ENCODE measurements at places on chromosomes 13 and 19.

GRCh38 chr13:75946536-75947284, 310.6 kb downstream of the LMO7 start:
- no peak for DNase-seq

DNA sequence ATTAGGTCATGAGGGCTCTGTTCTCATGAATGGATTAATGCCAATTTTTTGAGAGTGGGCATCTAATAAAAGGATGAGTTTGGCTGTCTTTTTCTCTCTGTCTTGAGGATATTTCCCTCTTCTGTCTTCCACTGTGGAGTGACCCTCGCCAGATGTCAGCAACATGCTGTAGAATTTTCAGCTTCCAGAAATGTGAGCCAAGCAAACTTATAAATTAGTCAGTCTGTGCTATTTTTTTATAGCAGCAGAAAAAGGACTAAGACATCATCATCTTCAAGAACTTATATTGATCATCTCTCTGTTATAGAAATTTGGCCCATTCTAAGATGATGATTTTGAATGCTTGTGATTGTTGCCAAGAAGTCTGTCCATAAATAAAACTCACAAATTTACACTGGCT, 431.4 kb downstream of the FGF9 start:
- DNase-seq: no peak

DNA sequence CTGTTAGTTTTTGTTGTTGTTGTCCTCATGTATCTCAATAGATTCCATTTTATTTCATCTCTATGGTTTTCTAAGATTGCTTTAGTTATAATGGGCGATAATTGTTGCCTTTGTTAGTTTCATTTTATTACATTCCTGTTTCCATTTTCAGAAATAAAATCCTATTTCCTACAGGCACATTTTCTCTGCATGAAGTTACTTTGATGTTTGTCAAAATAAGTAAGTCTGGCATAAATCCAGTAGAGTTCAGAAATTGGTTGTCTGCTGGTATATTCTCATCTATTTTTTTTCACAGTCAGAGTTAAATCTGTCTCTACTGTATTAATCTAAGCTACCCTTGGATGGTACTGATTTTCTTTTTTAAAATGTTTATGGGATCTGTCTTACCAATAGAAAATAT, 204.1 kb downstream of the MYO16 start:
- DNase-seq: no peak

DNA sequence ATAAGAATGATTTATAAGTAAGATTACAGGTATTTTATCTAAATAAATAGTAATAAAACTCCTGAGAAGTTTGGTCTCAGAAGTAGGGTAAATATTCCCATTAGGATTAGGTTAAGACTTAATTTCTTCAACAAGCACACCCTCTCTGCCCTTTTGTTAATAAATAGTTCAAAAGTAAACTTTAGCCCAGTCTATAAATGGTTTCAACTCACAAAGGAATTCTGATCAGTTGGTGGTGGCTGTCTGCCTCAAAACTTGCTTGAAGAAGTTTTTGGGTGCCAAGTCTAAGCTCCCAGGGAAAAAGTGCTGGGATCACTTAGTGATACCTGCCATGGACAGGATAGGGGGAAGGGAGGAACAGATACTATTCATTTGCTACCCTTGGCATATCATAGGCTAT, 22.9 kb downstream of the MBNL2 start:
- DNase-seq: no peak

- no peak for DNase-seq
Measured at GRCh38 chr19:35039881-35040825, 1.4 kb upstream of the HPN start.

DNA sequence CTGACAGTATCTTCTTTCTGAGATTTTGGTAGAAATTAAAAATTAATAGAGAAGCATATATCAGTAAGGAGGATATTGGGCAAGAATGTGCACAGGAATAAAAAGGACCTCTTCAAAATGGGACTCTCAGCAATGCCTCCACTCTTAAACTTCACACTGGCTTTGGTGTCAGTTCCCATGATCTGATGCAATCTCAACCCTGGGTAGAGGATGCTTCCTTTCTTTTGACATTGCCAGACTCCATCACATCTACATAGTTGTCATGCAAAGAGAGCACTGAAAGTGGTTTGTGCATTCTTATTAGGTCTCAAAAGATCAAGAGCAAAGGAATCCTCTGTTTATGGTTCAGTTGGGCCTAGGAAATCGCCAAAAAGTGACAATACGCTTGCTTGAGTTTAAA, 26.3 kb downstream of the STARD13 start:
- DNase-seq: peak; percentile 63

DNA sequence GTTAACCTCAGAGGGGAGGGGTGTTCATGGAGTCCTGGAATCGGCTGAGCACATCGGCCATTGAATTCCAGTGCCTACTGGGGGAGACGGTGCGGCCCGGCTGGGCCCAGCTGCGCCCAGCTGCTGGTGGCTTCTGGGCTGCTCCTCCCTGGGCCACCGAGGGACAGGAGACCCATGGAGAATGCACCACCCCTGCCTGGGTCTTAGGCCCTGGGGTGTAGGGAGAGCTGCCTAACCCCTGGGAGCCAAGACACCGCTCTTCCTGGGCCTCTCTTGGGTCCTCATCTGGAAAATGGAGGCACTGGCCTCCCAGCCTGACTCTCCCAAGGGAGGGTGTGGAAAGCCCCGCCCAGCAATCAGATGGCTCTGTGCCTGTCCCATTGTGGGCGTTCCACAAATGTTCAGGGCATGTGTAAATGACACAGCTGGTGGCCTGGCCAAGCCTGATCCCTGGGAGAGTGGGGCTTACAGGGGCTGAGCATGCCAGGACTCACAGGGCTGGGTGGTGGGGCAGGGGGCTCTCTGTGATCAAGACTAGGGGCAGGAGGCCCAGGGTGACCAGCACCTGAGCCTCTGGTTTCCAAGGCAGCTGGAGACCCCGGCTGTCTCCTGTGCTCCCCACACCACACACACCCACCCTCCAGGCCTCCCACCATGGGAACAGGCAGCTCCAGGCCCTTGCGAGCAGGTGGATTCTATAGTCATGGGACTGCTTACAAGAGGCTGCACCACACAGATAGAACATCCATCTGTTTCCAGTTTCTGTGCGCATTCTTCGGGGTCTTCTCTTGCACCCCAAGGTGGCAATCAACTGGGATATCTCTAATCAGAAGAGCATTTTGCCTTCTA, 150.9 kb downstream of the URI1 start:
- no peak for DNase-seq

- DNase-seq: no peak
Measured at GRCh38 chr13:27125357-27126282, 46.0 kb downstream of the USP12 start.

GRCh38 chr19:18608805-18609716, 2.5 kb upstream of the CRLF1 start:
- no peak for DNase-seq

GRCh38 chr13:110638814-110639806, 23.8 kb downstream of the NAXD start:
- DNase-seq: no peak

DNA sequence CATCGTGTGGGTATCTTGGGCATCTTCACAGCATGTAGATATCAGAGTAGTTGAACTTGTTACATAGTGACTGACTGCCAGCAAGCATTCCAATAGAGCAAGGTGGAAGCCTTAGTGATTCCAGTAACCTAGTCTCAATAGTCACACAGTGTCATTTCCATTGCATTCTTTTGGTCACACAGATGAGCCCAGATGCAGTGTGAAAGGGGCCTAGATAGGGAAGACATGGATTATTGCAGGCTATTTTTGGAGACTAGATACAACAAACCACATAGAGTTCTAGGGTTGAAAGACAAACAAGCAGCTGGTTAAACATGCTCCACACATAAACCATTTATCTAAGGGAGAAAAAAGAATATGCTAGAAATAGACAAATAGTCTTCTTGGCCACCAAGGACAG, 553.5 kb downstream of the DCT start:
- DNase-seq: no peak

DNA sequence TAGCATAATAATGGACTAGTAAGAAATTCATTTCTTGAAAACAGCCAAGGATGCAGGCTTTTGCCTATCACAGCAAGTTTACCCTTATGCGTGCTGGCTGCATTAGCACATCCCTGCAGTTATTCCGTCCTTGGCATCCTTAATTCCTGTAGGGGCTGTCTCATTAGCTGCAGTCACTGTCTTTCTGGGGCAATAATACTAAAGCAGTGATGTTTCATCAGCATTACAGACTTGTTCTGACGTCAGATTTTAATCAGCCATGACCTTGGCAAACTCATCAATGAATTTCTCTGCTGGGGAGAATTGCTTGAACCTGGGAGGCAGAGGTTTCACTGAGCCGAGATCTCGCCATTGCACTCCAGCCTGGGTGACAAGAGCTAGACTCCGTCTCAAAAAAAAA, 103.7 kb downstream of the RXFP2 start:
- DNase-seq: no peak

DNA sequence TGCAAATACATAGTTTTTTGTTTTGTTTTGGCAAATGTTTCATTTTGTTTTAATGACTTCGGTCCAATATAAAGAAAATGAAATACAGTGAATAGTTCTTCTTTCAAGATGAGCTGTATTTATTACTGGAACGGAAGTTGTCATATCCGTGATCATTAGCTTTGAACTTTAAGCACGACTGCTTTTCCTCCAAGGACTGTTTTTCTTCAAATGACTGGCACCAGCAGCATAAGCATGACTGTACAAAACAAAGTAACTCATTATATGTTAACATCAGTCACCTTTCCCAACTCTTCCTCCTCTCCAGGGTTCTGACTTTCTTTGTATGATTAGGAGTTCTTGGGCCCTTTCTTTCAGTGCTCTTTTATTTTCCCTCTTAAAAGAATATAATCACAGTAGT, 20.5 kb downstream of the EDNRB start:
- no peak for DNase-seq

- no peak for DNase-seq
Measured at GRCh38 chr19:5099701-5100221, 130.8 kb downstream of the KDM4B start.

- no peak for DNase-seq
Measured at GRCh38 chr19:45498411-45499195, at the start of gene PPM1N. Gene PPM1N (plus strand): TSS chr19:45498443. CDS start chr19:45498473, 30 bp downstream.

GRCh38 chr19:19650331-19650730, 6.9 kb upstream of the GMIP start:
- no peak for DNase-seq

- no peak for DNase-seq
Measured at GRCh38 chr19:4971424-4971793, 2.5 kb downstream of the KDM4B start.

- no peak for DNase-seq
Measured at GRCh38 chr13:39892721-39893685, 237.5 kb downstream of the COG6 start.

DNA sequence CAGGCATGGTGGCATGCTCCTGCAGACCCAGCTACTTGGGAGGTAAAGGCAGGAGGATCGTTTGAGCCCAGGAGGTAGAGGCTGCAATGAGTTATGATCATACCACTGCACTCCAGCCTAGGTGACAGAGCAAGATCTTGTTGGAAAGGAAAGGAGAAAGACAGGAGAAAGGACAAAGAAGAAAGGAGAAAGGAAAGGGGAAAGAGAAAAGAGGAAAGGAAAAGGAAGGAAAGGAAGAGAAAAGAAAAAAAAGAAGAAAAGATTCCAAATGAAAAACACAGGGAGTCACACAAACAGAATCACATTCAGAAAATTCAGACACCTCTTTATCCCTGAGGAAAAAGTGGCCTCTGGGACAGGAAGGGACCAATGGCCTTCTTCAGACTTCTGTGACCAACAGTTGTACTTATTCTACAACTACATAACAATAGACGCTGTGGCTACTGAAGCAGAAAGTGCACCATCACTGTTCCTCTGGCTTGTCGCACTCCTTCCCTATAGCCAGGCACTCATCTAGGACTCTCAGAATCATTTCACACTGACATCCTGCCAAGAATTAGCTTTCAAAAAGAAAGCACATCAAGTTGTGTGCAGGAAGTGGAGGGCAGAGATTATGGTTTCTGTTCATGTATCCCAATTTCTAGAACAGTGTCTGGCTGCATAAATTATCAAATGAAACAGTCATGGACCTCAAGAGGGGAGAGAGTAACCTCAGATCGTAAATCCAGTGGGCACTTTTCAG, 5.9 kb downstream of the MTMR6 start:
- DNase-seq: no peak

- DNase-seq: no peak
Measured at GRCh38 chr19:6717036-6717435, 3.4 kb downstream of the C3 start.

DNA sequence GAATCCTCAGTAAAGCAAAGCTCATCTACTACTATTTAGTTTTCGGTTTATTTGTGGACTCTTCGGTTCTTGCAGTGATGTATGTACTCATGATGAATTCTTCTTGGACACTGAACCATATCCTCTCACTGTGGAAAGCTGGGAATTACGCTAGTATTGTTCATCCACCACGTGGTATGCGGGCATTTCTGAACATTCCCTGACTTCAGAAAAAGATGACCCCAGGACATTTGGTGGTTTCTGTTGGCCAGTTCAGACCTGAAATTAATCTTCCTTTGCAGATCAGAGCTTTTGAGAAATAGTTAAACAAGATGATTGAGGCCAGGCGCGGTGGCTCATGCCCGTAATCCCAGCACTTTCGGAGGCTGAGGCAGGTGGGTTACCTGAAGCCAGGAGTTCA, 25.3 kb upstream of the FBN3 start:
- no peak for DNase-seq

- no peak for DNase-seq
Measured at GRCh38 chr19:5078182-5078581, 109.3 kb downstream of the KDM4B start.

GRCh38 chr13:67238277-67238859, 8.2 kb upstream of the PCDH9 start:
- no peak for DNase-seq

- DNase-seq: no peak
Measured at GRCh38 chr19:34096020-34096915, 76.0 kb upstream of the LSM14A start.

DNA sequence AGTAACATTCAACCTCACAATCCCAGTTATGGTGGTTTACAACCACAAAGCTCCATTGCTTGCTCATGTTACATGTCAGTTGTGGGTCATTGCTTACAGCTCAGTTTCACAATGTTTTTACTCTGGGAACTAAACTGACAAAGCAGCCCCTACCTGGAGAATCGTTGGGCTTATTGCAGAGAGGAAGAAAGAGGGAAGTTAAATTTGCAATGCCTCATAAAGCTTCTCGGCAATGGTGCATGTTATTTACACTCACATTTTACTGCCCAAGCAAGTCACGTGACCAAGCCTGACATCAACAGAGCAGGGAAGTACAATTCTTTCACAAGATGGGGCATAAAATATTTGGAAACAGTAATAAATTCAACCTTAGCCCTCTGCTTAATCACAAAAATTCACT, 441.6 kb downstream of the TDRD3 start:
- no peak for DNase-seq

GRCh38 chr19:18202778-18203407, 949 bp downstream of the RAB3A start:
- no peak for DNase-seq

- DNase-seq: no peak
Measured at GRCh38 chr13:105219651-105220050, 1315.8 kb downstream of the EFNB2 start.

- DNase-seq: no peak
Measured at GRCh38 chr13:100773429-100773828, 98.8 kb upstream of the TMTC4 start.
